ENCODE measurements at places on chromosomes 1 and 21. TPM values are rescaled to one million over a fixed set of nuclear protein-coding genes. Genes with fewer than 3 reads are reported as not detected.

DNA sequence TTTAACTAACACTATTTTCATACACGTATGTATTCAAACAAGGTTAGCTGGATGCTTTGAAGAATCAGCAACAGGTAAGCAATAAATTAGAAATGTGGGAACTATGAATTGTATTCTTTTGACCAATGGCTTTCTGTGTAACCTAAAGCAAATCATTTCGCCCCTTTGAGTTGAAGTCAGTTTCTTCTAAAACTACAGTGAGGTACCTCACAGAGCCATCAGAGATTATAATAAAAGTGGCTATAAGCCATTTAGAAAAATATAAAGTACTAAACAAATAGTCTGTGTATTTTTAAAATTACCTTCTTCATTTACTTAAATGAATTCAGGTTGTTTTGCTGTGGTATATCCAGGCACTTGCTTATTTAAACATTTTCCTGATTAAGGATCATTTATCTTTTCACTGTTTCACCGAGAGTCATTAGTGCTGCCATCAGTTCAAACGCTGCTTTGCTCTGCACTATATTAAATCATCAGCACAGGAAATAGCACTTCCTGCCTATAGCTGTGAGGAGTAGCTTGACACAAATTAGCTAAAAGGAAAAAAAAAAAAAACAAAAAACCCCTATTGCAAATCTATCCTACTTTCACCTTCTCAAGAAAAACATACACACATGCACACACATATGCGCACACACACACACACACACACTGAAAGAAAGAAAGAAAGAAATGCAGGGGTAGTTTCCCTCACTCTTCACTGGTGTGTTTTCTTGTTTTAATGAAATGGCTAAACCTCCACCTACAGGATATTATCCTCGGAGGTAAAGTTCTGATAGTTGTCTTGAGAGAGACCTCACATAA is 39.8 kb upstream of the C1orf105 start:
- DNase-seq, result no peak

DNA sequence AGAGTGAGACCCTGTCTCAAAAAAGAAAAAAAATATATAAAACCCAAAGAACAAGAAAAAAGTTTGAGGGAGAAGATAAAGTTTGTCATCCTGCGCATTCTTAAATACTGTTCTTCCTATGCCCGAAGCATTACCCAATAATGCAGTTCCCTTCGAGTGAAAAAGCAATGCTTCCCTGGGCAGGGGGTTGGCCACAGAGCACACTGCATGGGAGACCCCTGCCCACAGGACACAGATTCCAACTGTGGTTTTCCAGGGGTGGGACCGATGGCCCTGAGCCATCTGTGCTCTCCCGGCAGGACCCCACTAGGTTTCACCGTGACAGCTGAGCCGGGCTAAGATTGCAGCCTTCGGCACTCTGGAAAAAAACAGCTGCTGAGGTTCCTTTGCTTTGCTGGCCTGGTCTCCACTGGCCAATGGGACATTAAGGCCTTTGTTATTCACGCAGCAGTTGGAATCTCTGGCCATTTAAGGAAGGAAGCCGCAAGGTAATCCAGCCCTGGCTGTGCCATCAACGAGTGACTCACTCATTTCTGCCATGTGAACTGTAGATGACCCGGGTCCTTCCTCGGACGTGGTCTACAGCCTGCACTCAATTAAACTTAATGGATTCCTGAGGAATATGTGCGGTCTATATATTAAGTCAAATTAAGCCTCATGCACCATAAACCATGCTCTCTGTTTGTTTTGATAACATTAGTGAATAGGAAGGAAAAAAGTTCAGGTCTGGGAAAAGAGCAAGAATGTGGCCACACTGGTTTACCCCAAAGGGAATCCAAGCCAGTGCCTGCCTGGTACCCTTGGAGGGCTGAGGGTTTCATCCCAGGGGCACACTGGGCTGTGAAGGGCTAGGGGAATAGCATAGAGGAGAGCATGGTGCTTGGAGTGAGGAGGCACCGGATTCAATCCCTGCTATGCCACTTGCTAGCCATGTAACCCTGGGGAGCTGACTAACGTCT is 163.2 kb downstream of the ZBTB18 start:
- peak; percentile 96 for DNase-seq

GRCh38 chr1:224783006-224783651 is 146.3 kb upstream of the DNAH14 start:
- DNase-seq, result no peak

GRCh38 chr1:21651214-21652042 is 17.7 kb downstream of the RAP1GAP start:
- DNase-seq, result no peak

The AQP10 gene
- total RNA-seq, result not detected

DNA sequence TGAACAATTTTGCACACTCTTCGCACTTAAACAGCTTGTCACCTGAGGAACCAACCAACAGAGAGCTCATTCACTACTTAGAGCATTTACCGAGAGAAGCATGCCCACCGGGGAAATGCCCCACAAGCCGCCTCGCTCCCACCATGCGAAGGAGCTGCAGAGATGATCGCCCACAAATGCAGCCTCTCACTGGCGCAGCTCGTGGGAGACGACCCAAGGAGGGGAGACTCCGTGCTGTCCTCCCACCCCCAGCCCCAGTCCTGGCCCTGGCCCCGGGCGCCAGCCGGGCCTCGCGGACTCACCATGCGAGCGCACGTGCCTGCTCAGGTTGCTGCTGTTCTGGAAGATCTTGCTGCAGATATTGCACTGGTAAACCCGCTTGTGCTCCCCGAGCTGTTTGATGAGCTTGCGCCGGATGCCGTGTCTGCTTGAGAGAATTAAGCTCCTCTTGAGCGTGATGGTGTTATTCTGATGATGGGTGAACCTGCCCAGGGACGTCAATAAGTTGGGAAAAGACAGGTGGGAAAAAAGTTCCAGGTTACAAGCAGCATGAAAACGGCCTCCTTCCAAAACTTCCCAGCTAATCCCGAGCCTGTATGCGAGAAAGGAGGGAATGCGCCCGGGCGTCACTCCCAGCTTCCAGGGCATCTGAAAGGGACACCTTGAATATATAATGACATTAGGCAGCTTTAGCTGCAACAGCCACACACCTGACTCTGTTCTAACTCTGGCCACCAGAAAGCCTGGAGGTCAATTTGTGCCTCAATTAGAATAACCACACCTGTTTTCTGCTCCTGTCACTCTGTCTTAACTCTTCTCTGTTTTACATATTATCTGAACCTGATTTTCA is 42.8 kb downstream of the PRDM15 start:
- DNase-seq, result no peak

GRCh38 chr1:50702395-50702794 is 257.7 kb downstream of the FAF1 start:
- no peak for DNase-seq

GRCh38 chr1:1281533-1282321 is 1.5 kb downstream of the SCNN1D start:
- DNase-seq, result peak; percentile 80

- DNase-seq, result no peak
These were observed 18.4 kb downstream of the MATN1 start for GRCh38 chr1:30704765-30705509.

DNA sequence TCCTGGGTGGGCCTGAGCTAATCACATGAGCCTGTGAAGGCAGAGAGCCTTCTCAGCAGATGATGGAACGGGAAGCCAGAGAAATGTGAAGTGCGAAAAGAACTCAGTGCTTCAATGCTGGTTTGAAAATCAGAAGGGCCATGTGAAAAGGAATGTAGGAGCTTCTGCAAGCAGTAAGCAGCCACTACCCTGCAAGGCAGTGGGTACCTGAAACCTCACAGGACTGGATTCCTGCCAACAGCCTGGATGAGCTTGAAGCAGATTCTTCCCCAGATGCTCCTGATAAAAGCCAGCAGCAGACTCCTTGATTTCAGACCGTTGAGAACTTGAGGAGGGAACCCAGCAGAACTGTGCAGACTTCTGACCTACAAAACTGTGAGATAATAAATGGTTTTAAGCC is 158.6 kb downstream of the SYT2 start:
- no peak for DNase-seq

DNA sequence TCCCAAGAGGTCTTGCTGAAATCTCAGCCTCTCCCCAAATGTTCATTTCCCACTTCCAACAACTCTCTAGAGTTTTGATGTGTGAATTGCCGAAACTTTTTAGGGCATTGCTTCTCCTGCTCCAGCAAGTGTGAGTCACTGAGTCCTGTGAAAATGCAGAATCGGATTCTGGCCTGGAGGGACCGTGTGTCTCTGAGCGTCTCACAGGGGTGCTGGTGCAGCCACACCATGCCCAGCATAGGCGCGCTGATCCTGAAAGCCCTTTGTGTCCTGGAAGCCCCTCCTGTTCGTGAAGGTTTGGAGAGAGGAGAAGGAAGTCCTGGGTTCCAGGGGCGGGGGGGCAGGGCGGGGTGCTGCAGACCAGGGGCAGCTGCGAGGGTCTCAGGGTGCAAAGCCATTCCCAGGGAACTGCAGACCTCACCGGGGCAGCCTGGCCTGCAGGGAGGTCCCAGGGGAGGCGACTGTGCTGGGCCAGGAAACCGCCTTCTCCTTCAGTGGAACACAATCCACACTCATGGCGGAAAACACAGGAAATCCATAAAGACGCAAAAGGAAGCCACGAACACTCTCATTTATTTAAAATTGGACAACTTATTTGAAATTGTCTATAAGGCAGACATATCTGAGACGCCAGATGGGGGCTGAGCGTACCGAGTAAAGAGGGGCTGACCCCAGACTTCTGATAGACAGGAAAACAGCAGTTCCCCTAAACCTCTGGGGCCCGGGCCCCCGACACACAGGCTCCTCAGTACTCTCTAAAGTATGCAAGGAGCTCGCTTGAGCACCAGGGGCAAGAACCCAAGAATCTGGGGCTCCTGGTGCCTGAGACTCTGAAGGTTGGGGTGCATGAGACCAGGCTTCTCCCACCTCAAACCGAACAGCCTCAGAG is 43.5 kb upstream of the ADARB1 start:
- no peak for DNase-seq

DNA sequence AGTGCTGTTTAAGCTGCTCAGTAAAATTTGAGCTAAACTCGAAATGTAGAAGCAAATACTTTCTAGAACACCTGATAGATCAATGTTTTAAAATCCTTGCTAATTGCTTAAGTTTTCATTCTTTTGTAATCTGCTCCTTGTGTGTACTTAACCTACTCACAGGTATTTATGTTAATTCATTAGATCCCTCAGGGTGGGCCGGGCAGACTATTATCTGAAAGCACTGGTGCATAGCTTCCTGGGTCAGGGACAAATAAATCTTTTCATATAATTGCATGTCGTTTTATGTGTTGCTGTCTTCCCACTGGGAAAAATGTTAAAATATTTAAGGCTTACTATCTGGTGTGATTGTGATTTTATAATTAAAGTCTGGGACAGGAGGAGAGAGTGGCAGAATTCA is 440.5 kb downstream of the SMYD3 start:
- DNase-seq, result no peak

- DNase-seq, result no peak
These were observed 6.6 kb downstream of the MAP3K21 start for GRCh38 chr1:233334092-233334491.

The GJC2 gene
- 2.0 TPM for total RNA-seq

DNA sequence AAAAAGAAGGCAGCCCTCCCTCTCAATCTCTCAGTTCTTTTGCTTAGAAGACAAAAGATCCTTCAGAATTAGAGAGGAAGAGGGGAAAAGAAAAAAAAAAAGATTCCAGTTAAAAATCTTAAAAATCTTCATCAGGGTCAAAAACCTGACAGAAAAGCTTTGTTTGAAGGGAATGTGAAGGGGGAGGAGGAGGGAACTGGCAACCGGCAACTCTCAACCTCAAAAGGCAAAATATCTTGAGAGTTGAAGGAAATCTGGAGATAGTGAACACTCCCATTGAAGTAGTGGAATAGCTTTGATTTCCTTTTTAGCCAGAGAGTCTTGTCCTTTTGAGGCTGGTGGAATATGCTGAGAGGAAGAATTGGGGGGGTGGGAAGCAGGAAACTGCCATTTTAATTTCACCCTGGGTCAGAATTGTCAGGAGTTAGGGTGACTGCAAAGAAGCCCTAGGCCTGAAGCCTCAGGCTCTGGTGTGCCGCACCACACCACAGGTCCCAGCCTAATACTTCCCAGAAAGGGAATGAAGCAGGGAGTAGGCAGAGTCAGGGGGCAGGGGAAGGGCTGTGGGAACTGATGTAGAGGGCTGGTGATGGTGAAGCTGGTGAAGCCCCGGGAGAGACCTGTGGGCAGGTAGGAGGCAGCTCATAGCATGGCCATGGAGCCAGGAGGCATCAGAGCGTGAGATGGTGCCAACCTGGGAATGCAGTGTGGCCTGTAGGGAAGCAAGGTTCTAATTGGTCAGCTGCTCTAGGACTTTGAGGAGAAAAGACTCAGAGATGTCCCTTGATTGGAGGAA is 24.6 kb downstream of the KIRREL1 start:
- DNase-seq, result no peak

GRCh38 chr1:248818505-248819374 is 7.0 kb downstream of the SH3BP5L start:
- DNase-seq, result no peak

The LEMD1 gene
- total RNA-seq, result not detected

DNA sequence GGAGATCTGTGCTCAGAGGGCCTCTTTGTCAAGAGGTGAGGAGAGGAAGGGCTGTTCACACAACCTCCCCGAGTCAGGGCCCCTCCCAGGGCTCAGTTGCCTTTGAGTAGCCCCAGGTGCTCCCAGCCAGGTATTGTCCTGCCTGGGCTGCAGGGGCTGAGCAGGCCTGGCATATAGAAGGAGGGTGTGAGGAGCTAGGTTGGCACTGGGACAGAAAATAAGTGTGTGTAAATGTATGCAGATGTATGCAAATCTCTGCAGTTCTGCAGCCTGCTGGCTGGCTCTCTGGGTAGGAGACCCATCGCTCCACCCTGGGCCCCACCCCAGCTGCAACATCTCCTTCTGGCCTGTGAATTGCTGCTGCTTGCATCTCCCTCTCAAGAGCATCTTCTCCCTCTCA is 52.4 kb downstream of the NAV1 start:
- no peak for DNase-seq

The TAL1 gene
- total RNA-seq, result not detected

GRCh38 chr1:204224655-204225054 is 10.9 kb upstream of the GOLT1A start:
- peak; percentile 21 for DNase-seq

- no peak for DNase-seq
These were observed 160.9 kb downstream of the ROR1 start for GRCh38 chr1:63934697-63935096.

Data from SJSA1 (cell line).